GM20000 (cell line): ENCODE measurements at places on chromosomes 2 and 18.

GRCh38 chr18:76495435-76496193 is 572 bp upstream of the ZNF516 start:
- peak; percentile 56 for DNase-seq

DNA sequence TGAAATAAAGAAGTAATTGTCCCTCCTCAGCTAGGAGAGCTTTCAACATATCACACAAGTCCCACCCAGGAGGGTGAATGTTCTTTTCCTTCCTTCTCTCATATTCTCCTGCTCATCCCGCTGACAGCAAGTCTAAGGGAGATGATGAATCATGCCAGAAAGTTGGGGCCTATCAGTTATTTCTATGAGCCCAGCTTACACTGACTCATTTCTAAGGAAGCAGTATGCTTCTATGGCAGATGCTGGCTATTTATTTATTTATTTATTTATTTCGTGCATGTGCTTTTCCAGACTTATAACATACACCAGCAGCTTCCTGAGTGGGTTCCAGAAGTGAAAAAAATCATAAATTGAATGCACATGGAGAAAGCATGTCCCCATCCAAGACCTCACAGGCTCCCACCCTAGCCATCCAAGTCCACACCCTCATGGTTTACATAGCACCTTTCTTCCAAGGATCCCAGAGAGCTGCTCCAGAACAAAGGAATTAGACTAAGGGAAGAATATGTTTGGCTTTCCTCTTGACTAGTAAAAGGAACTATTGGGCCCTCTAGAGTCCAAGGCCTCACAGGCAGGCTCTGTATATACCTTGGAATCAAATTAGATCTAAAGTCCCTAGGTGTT is 1074.2 kb upstream of the ZEB2 start:
- no peak for DNase-seq

DNA sequence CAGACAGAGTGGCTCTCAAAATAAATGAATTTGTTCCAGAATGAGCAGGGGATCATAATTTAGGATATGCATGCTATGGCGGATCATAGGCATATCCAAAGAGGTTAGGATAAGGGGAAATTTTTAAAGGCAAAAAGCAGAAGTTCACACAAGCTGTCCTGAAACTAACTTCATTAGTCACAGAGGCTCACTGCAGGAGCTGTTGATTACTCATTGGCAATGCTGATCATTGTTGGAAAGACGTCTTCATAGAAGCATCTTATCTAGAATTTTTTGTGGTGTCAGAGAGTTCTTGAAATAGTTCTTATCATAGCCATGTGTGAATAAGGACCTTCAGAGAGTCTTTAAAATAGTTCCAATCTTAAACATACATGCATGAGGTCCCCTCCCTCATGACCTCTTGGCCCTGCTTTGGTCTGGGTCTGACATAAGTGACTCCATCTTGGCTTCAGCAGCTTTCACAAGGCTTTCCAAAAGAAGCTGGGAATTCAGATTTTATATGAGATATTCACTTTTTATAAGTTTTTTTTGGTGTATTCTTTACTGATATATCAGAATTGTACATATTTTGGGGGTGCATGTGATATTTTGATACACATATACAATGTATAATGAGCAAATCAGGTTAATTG is 7.5 kb upstream of the CCDC195 start:
- DNase-seq = peak; percentile 12

- DNase-seq = no peak
Observed at GRCh38 chr2:111665011-111665410, 219.0 kb downstream of the ANAPC1 start.

GRCh38 chr18:67381608-67382150 is 134.8 kb downstream of the DSEL start:
- DNase-seq = no peak

DNA sequence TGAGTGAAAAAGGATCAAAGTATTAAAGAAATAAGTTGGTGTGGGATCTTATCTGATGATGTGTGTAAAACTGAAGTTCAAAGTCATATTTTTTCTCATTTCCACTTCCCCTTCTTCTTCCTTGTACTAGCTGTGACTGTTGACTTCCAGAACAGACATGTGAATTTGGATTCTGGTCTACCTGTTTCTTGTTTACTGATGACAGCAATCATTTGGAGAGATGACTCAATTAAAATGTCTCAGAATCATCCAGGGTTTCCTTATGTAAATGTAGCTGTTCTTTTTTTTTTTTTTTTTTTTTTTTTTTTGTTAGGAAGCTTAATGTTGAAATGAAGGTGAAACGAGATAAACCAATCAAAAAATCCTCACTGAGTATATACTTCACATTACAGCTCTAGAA is 819.9 kb upstream of the PIK3C3 start:
- DNase-seq = no peak

- no peak for DNase-seq
Observed at GRCh38 chr18:38933322-38933721, 1367.7 kb upstream of the CELF4 start.

GRCh38 chr18:35264409-35264808 is 23.6 kb downstream of the ZNF397 start:
- DNase-seq = no peak

GRCh38 chr2:208673631-208674030 is 267.0 kb downstream of the PTH2R start:
- DNase-seq = no peak

DNA sequence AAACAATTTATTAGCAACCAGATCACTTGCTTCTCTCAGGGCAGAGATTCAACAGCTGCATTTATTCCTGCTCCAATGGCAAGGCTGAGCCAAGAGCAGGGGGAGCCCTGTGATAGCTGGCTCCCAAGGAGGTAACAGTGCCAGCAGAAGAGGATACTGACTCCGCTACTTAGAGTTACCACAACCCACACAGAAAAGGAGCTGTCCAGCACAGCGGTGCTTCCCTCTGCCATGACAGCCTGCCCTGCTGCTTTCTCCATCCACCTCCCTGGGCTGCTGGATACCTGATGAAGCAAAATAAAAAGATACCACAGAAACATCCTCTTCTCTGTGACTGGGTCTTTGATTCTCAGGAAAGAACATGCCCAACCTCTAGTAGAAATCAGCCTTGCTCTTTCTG is 467.2 kb downstream of the LRRTM4 start:
- DNase-seq = no peak

DNA sequence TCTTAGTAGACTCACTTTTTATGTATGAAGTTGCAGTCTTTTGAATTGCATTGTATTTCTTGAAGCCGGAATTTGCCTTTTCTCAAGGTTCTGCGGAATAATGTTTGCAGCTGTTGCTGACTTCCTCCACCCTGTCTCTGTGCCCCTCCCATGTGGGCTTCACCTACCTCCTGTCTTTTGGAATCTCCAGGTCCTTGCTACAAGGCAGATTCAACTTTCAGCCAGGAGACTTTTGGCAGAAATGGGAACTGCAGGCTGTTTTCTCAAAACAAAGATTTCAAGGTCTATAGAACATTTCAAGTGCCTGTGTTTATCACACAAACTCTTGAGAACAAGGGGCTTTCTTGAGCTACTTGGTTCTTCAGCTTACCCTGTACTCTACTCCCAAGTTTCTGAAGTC is 25.6 kb downstream of the ZNF236 start:
- no peak for DNase-seq

DNA sequence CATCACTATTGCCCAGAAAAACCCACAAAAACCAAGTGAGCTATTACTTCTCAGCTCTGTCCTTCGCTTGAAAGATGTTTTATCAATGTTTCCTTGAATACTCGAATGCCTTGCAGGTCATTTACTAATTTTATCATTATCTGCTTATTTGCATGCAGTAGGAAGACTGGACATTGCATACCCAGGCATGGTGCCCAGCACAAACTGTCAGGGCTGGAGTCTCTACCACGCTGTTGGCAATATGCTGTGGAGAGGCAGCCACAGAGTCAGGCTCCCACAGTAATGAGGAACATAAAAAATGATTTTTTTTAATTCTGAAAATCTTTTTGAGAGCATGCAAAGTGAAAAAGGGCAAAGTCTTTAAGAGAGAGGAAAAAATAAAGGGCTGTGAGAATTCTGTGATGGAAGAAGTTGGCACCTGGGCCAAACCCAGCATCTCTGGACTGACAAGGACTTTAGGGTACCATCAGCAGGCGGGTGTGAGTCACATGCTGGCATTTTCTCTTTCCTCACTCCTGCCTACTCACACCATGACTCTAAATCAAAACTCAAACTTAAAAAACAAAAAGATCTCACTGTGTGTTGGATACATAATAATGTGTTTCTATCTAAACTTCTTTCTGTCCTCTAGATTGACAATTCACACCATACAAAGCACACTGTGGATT is 709.8 kb upstream of the FANCL start:
- DNase-seq = no peak

- peak; percentile 36 for DNase-seq
Observed at GRCh38 chr2:64474121-64474571, 20.2 kb downstream of the LGALSL start.

DNA sequence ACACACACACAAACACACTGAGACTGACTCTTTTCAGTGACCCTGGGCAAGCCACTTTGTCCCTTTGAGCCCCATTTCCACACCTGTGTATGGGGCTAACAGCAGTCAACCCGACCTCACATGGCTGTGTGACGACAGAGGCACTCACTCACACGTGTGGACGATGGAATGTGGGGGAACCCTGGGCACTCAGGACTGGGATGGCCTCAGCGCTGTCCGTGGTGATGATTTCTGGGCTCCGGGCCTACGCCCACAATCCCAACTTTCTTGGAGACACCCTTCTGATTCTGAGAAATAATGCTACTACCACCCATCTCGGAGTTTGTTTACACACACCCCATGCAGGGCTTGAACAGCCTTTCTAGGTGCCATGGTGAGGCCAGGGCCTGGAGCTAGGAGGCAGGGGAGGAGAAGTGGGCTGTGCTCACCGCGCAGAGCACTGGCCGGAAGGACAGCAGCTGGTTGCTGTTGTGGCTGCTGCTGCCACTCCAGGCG is 1.5 kb downstream of the CRYBA2 start:
- peak; percentile 26 for DNase-seq
